Right lobe of liver (tissue), 6 donors: ENCODE measurements at places on chromosomes 16 and 17. TPM values are rescaled to one million over a fixed set of nuclear protein-coding genes. Genes with fewer than 3 reads are reported as not detected.

Gene VAT1L
- total RNA-seq = 0.64 TPM

- H3K36me3 ChIP-seq = no peaks in the 10 kb centered on the region
- DNase-seq = no peak
- no peak overlapping the region for H3K4me3 ChIP-seq
- H3K27me3 ChIP-seq = no peaks in the 10 kb centered on the region
Measured at GRCh38 chr16:24645739-24646645, 83.5 kb upstream of the TNRC6A start.

- no peaks in the 10 kb centered on the region for H3K4me1 ChIP-seq
- no peak overlapping the region for H3K27ac ChIP-seq
- H3K27me3 ChIP-seq = no peaks in the 10 kb centered on the region
- H3K36me3 ChIP-seq = no peaks in the 10 kb centered on the region
- H3K4me3 ChIP-seq = no peak overlapping the region
Measured at GRCh38 chr16:11303405-11304138, 22.4 kb upstream of the PRM1 start.

DNA sequence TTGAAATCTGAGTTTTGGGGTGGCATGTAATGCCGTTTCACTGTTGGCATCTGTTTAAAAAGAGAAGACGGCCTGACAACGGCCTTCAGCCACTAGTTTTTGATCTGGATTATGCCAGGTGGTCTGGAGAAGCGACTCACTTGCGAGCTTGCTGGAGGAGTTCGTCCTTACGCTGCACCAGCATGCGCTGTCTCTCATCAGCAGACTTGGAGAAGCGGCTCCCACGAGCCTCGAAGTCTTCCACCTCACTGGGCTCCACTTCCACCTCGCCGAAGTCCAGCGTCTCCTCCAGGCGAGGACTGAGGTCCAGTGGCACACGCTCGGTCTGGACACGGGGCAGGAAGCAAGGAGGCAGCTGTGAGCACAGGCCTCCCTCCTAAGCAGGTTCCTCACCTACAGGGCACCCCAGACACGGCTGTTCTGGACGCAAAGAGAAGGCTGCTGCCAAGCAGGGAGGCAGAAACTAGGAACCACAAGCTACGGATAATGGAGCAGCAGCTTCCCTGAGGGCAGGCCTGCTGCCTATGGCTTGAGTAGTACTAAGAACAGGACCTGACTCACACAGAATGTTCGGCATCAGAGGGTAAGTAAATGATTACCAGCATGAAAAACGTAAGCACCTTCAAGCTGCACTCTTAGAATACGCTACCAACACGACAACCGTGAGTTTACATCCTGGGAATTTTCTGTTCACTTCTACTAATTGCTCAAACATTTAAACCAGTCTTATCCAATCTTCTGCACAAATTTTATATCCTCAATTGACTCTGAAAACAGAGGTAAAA lies 61.4 kb downstream of the AMFR start:
- H3K36me3 ChIP-seq = peaks cover 54% of the 10 kb centered on the region
- no peaks in the 10 kb centered on the region for H3K27me3 ChIP-seq
- H3K27ac ChIP-seq = no peak overlapping the region
- peaks cover 6% of the 10 kb centered on the region for H3K4me1 ChIP-seq
- H3K4me3 ChIP-seq = no peak overlapping the region
